AG08396 (cell line): ENCODE measurements at places on chromosomes 7 and 10.

DNA sequence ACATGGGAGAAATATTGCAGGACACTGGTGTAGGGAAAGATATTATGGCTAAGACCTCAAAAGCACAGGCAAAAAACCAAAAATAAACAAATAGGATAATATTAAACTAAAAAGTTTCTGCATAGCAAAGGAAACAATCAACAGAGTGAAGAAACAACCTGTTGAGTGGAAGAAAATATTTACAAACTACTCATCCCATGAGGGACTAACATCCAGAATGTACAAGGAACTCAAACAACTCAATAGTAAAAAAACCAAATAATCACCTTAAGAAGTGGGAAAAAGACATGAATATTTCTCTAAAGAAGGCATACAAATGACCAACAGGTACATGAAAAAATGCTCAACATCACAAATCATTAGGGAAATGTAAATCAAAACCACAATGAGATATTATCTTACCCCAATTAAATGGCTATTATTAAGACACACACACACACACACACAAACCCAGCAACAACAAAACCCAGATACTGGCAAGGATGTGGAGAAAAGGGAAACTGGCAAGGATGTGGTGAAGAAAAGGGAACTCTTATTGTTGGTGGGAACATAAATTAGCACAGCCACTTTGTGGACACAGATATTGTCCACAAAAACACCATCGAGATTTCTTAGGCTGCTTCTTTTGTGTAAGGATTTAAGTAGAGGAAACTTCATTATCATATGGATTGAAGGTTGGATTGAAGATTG lies 9.8 kb upstream of the RAB18 start:
- DNase-seq, result no peak

- DNase-seq, result no peak
Observed at GRCh38 chr10:6399879-6400278, 180.2 kb downstream of the PRKCQ start.

DNA sequence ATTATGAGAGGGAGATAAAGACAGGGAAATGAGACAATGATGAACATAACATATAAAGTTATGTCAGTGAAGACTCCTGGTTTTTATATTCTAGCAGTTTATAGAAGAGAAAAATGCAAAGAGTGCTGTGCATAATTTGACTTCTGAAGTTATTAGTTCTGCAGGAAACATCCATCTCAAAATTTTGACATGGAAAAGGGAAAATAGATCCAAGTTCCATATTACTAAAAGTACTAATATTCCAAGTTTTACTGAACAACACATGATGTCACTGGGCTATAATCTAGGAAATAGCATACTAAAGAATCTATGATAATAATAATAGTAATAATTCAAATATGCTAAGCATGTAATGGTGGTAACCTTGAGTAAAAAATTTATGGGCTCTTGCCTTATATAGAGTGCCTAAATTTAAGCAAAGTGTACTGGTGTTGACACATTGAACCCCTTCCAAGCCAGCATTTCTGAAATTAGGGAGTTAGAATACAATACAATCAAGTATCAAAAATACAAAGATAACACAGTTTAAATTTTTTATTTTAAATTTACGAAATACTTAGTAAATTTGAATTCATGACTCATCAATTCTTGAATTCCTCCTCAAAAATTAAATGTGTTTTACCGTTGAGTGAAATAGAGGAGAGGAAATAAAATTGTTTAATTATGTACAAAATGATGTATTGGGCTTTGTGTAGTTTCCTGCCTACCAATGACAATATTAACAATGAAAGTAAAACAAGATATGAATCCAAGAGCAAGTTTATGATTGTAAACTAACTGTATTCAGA lies 102.8 kb upstream of the KCND2 start:
- no peak for DNase-seq

DNA sequence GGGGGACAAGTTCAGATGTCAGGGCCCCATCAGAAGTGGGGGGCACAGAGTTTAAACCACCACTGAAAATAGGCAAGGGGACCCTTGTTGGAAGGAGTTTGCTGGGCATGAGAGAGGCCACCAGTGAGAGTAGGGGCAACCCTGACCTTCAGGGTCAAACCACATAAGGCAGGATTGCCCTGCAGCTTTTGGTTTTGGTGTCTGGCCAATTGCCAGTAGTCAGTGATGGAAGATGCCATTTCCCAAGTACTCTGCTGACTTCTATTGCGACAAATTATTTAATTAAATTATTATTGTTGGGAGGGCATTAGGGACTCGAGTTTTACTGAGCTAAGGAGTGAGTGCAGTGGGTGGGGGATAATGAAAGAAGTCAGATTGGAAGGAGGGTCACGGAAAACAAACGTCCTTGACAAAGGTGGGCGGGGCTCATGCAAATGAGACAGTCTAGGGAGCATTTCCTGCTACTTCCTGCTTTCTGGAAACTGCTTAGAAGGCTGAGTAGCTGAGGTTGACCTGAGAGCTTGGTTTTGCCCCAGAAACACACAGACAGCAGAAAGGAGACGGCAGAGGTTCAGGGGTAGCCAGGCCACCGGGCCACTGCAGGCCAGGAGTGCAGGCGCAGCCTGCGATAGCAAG lies 74.2 kb upstream of the ANLN start:
- no peak for DNase-seq

GRCh38 chr7:27576360-27576944 lies 86.2 kb downstream of the HIBADH start:
- peak; percentile 17 for DNase-seq

DNA sequence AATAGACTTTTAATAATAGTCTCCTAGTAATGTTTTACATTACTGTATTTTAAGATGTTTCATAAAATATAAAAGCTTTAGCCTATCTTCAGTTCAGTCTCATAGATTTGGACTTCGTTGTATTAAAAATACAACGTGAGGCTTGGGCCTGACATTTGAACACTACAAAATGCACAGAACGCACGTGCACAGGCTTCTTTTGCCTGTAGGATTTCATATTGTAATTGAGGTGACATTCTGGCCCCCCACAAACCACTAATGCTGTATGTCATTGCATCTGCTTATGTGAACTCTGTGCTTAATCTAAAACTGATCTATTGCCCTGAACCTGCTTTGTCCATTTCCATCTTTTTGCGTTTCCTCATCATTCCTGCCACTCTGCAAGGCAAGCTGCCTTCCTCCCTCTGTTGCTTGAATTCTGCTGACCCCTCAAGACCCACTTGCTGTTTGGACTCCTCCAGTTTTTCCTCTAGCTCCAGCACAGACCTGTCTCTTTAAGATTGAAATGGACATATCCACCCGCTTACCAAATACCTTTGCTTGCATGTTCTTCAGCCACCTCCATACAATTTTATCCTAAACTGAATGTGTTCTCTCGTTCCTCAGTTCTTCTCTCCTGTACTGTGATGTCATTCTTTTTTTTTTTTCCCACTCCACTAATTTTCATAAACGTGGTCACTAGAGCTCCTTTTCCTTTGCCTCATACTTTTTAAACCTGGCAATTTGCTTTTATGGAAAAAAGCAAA lies 12.4 kb downstream of the PRKAR2B start:
- DNase-seq, result no peak

GRCh38 chr10:7003831-7004395 lies 406.9 kb downstream of the SFMBT2 start:
- DNase-seq, result no peak

- DNase-seq, result no peak
Observed at GRCh38 chr10:44333511-44333910, 51.4 kb downstream of the CXCL12 start.

- DNase-seq, result no peak
Observed at GRCh38 chr7:53697913-53698312, 662.5 kb downstream of the POM121L12 start.

GRCh38 chr7:73717991-73718405 lies 1.5 kb downstream of the STX1A start:
- DNase-seq, result peak; percentile 79

GRCh38 chr7:4226524-4226882 lies 455.6 kb upstream of the FOXK1 start:
- DNase-seq, result no peak

DNA sequence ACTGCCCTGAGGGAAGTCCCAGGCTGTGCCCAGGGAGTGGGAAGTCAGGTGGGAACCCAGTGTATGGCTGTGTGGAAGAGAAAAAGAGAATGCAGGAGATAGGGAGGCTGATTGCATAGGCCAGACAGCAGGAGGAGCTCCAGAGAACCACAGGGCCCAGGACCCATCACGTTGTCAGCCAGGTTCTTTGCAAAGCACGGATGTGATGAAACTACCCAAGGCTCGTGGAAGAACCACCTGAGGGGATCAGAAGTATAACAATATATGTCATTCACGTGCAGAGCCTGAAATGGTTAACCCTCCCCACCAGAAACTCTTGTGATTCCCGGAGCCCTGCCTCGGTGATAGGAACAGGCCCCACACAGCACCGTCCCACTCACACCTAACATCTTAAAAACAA lies 83.6 kb downstream of the LARP4B start:
- DNase-seq, result no peak

DNA sequence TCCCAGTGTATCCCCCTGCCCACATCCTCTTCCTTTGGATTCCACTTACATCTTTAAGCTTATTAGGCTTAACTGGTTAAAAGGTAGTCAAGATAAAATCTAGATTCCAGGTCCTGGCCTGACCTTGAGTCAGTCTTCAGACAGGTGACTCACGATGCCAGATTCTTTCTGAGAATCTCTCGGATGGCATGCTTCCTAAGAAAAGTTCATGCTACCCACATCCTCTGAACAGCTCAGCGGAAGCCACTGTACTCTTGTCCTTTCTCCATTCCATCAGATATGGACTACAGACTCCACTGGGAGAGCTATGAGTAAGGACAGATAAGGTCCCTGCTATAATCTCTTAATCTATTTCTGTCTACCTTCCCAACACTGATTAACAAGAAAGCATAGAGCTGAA lies 43.4 kb downstream of the DNMBP start:
- DNase-seq, result peak; percentile 27

- no peak for DNase-seq
Observed at GRCh38 chr7:143295870-143296269, 7.7 kb downstream of the CASP2 start.

- DNase-seq, result no peak
Observed at GRCh38 chr10:129607607-129608109, 140.6 kb downstream of the MGMT start.

DNA sequence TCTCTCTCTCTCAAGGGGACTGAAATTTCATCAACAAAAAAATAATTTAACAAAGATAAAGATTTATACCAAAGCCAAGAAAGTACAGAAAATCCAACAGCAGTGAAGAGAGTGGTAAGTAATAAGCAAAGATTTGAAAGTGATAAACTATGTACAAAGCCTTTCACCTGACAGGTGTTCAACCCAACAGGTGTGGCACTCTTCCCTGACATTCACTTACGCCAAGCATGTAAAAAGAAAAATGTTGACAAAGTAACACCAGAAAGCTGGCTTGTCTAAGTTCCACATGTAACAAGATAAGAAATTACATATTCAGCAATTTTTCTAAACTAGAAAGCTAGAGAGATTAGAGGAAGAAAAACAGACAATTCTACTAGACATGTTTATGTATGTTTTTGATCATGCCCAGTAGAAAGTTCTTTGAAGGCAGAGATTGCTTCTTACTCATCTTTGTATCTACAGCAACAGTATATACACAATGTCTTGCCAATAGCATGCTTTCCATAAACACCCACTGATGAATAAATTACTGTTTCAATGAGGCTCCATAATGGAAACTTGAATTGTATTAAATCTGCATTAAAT lies 468.5 kb downstream of the PARD3 start:
- peak; percentile 51 for DNase-seq

DNA sequence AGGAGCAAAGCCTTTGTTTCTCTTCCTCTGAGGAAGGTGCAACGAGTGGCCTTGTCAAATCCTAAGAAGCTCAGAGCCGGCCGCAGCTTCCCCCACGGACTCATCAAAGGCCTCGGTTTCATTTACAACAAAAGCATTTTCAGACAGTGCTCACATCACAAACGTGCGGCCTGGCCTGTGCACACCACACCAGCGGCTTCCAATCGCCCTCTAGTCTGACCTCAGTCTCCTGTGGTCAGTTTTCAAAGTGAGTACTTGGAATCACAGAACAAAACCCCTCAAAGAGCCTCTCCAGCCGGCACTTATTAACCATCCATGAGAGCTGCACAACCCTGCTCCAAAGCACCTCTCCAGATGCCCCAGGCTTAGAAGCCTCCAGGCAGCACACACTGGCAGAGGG lies 3.3 kb downstream of the RADIL start:
- DNase-seq, result no peak
